Osteocyte (in vitro differentiated cells): ENCODE measurements at places on chromosomes 6 and 20. TPM values are rescaled to one million over a fixed set of nuclear protein-coding genes. Genes with fewer than 3 reads are reported as not detected.
A peak's percentile ranks its signal among the peaks of the same experiment; 100 is the strongest.

DNA sequence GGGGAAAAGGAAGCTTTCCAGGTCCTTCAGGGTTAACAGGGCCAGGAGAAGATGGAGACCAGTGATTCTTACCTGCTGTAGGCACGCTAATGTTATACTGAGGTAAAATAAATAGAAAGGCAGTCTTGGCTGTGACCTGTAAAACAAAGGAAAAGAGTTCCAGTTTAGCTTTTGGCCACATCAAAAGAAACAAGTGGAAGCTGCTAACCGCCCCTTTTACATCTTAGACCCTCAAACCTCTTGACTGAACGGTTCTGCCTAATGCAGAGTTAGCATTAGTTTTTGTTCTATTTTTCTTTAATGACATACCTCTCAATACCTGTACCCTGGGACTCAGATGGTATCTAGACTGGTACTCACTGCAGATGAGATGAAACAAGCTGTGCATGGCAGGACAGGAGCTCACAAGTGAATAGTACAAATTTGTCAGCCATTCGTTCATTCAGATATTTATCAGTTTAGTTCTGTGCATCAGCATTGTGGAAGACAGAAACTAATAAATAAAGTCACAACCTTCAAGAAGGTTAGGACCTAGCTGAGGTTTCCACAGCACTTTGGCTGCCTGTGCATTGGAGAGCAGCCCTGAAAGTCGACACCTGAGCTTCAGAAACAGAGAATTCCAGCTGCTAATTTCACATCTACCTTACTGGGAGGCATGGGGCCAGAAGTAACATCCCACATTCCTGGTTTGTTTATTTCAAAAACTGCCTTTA lies 41.0 kb downstream of the TRAM2 start:
- DNase-seq, result no peak
- no peaks in the 10 kb centered on the region for H3K27me3 ChIP-seq
- peaks cover 51% of the 10 kb centered on the region for H3K36me3 ChIP-seq
- H3K27ac ChIP-seq, result peak overlapping the region; percentile 58
- H3K4me1 ChIP-seq, result peaks cover 92% of the 10 kb centered on the region

GRCh38 chr20:768426-768978 lies at the start of gene SLC52A3:
TSS of gene SLC52A3 (minus strand) at chr20:768500. CDS start at chr20:765774, 2,726 bp downstream.
- DNase-seq, result no peak
- H3K27ac ChIP-seq, result no peak within 1 kb of the TSS
- no peaks in the 10 kb centered on the region for H3K27me3 ChIP-seq
- H3K4me3 ChIP-seq, result no peak within 1 kb of the TSS
- no peaks in the 10 kb centered on the region for H3K4me1 ChIP-seq

DNA sequence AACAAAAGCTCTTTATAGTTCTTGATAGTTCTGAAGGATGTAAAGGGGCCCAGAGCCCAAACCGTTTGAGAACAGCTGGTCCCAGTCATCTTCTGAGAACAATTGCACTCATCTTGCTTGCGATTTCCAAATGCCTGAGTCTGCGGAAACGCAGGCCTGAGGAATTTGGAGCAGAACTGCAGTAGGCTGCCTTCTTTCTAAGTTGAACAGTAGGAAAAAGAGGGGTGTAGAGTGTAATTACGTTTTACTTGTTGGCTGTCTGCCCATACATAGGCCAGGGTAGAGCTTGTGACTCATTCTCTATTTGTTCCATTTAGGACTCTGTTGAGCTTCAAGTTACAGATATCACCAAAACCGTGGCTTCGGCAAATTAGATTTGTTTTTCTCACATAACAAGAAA lies 42.0 kb upstream of the KIF16B start:
- no peak overlapping the region for H3K27ac ChIP-seq
- DNase-seq, result no peak
- peaks cover 2% of the 10 kb centered on the region for H3K27me3 ChIP-seq

DNA sequence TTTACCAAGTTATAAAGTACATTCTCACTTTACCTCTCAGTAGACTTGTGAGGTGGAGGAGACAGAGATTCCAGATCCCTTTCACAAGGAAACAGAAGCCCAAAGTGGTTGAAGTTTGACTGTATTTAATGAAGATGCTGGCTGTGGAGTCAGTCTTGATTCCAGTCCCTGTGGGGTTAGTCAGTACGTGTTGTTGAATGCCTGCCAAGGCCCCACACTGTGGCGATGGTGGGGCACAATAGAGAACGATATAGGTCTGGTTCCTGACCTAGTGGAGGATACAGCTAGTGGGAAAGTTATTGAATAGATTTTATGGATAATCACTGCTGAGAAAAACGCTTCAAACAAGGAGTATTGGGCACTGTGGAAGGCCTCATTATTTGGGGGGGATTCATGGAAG lies 71.4 kb downstream of the LRRC1 start:
- H3K36me3 ChIP-seq, result no peaks in the 10 kb centered on the region
- H3K4me1 ChIP-seq, result peaks cover 46% of the 10 kb centered on the region
- no peak overlapping the region for H3K4me3 ChIP-seq
- no peak for DNase-seq
- H3K27ac ChIP-seq, result no peak overlapping the region

- no peak for DNase-seq
- no peaks in the 10 kb centered on the region for H3K36me3 ChIP-seq
Observed at GRCh38 chr6:51743999-51744398, 343.4 kb downstream of the PKHD1 start.

DNA sequence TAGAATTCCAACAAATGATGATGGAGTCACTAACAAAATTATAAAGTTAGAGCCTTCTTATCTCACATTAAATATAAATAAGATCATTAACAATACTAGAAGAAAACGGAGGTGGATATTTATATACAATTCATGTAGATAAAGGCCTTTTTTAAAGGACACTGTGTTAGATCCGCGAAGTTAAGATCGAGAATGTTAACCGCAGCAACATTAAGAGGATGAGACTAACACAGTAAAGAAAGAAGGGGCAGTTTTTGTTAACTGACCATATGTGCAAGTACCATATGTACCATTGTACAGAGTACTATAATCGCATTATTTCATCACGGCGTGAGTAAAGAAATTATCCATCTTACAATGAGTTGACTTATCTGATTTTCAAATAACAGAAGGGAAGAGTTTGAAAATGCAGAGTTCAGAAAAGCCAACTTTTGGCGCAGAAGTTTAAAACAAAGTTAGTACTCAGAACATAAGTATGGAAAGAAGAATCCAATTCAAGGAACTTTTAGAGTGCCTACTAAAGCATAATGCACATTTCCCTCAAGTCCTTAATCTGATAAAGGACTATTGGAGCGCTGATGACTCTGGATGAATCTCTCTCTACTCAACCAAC lies 1.4 kb downstream of the FBXL4 start:
- H3K4me3 ChIP-seq, result peak overlapping the region; percentile 94
- H3K27ac ChIP-seq, result peak overlapping the region; percentile 80
- peaks cover 31% of the 10 kb centered on the region for H3K4me1 ChIP-seq
- H3K36me3 ChIP-seq, result peaks cover 3% of the 10 kb centered on the region

- no peak overlapping the region for H3K27ac ChIP-seq
- H3K4me1 ChIP-seq, result no peaks in the 10 kb centered on the region
- no peak for DNase-seq
- no peaks in the 10 kb centered on the region for H3K27me3 ChIP-seq
- no peak overlapping the region for H3K4me3 ChIP-seq
Observed at GRCh38 chr6:89172131-89172530, 26.3 kb downstream of the PM20D2 start.

DNA sequence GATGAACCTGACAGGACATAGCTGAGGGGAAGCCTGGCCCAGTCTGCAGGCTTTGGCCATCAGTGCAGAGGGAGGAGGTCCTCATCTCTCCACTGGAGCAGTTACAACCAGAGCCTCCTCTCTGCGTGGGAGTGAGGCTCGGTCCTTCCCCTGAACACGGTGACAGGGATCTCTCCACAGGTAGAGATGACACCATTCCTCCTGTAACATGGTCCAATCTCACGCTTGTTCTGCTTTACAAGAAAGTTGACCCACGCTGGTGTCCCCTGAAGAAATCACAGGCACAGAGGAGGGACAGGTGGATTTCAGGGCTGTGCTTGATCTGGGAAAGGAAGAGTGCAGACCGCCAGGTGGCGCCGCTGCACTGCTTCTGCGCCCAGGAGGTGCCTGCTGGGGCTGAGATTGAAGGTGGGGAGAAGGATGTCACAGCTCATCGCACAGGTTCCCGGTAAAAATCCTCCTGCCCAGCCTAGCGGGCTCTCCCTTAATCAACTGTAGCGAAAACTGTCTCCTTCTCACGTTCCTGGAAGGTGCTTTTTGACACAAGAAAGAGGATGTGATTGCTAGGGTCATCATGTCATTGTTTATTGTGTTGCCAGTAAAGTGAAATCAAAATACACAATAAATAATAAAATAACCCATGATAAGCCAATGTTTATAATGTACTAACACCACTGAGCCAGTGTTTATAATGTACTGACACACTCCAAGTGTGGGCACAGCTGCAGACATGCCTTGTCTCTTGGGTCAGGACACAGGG lies 20.4 kb downstream of the HLA-G start:
- no peak overlapping the region for H3K27ac ChIP-seq
- peaks cover 58% of the 10 kb centered on the region for H3K27me3 ChIP-seq
- H3K4me3 ChIP-seq, result no peak overlapping the region
- H3K4me1 ChIP-seq, result no peaks in the 10 kb centered on the region
- H3K36me3 ChIP-seq, result no peaks in the 10 kb centered on the region

- H3K36me3 ChIP-seq, result no peaks in the 10 kb centered on the region
- H3K4me3 ChIP-seq, result no peak overlapping the region
- peaks cover 6% of the 10 kb centered on the region for H3K27me3 ChIP-seq
- H3K27ac ChIP-seq, result no peak overlapping the region
- DNase-seq, result no peak
Observed at GRCh38 chr20:32111753-32112152, 2.2 kb downstream of the TM9SF4 start.

GRCh38 chr20:63458170-63459069 lies 14.0 kb downstream of the KCNQ2 start:
- no peak for DNase-seq
- no peak overlapping the region for H3K27ac ChIP-seq
- H3K36me3 ChIP-seq, result no peaks in the 10 kb centered on the region

GRCh38 chr6:52375780-52376556 lies 14.0 kb downstream of the PAQR8 start:
- peaks cover 12% of the 10 kb centered on the region for H3K36me3 ChIP-seq
- H3K4me3 ChIP-seq, result no peak overlapping the region
- H3K4me1 ChIP-seq, result peaks cover 12% of the 10 kb centered on the region
- DNase-seq, result no peak
- H3K27ac ChIP-seq, result no peak overlapping the region

DNA sequence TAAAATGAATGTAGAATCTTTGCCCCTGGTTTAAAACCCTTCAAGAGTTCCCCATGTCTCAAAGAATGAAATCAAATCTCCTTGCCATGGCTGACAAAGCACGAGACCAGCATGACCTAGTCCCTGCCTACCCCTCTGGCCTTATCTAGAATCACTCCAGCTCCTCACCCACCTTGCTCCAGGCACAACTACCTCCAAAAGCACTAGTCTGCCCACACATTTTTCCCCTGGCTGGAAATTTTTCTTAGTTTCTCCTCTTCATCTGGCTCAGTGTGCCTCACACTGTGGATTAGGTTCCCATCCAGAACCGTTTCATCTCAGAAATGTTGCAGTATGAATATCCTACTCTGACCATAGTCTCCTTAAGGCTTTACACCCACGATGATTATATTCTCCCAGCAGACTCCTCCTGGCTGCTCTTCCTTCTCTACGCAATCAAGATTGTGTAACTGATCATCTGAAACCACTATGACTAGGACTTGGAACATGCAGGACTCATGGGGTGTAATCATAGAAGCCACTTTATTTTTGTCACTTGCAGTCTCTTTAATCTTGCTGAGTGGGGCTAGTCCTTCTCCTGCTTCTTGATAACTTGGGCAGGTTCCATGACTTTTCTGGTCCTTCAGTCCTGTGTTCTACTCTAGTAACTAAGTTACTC lies 7.8 kb upstream of the MRS2 start:
- peaks cover 29% of the 10 kb centered on the region for H3K27me3 ChIP-seq
- no peaks in the 10 kb centered on the region for H3K4me1 ChIP-seq
- no peak for DNase-seq
- no peaks in the 10 kb centered on the region for H3K36me3 ChIP-seq
- H3K27ac ChIP-seq, result no peak overlapping the region
- H3K4me3 ChIP-seq, result no peak overlapping the region

GRCh38 chr20:25147716-25148115 lies 47.8 kb upstream of the ENTPD6 start:
- DNase-seq, result no peak
- no peak overlapping the region for H3K27ac ChIP-seq
- peaks cover 45% of the 10 kb centered on the region for H3K27me3 ChIP-seq
- H3K4me3 ChIP-seq, result no peak overlapping the region
- no peaks in the 10 kb centered on the region for H3K4me1 ChIP-seq
- H3K36me3 ChIP-seq, result no peaks in the 10 kb centered on the region

GRCh38 chr6:86511962-86512361 lies 425.4 kb upstream of the HTR1E start:
- no peak overlapping the region for H3K4me3 ChIP-seq
- H3K27me3 ChIP-seq, result no peaks in the 10 kb centered on the region
- H3K36me3 ChIP-seq, result no peaks in the 10 kb centered on the region
- DNase-seq, result no peak

DNA sequence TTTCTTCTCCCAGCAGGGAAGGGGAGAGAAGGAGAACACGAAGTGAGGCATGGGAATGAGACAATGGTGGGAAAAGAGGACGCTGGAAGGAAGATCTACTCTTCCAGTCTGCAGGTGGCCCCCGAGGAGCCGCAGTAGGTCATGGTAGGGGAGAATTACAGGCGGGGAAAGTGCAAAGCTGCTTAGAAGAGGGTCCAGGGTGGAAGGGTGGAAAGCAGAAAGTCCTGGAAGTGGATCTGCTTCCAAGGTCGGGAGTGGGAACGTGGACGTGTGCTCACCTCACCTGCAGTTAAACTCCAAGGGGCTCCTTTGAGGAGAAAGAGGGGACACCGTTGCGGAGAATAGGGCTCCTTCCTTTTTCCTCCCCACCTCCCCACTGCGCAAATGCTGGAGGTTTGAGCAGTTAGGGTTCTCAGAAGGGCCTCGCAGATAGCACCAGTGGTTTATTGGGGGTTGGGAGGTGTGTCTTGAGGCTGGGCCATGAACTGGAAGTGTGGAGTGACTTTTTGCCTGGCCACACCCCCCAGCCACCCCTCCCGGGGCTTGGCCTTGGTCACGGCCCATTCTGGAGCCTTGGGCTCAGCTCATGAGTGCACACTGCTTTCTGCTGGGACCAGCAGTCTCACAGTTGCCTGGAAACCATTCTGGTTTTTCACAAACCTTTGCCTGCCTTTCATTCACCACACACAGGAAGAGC lies 100.4 kb upstream of the MLN start:
- H3K4me3 ChIP-seq, result no peak overlapping the region
- peaks cover 51% of the 10 kb centered on the region for H3K27me3 ChIP-seq
- H3K27ac ChIP-seq, result no peak overlapping the region
- H3K36me3 ChIP-seq, result no peaks in the 10 kb centered on the region
- DNase-seq, result no peak
- no peaks in the 10 kb centered on the region for H3K4me1 ChIP-seq

GRCh38 chr6:26379292-26379691 lies 3.6 kb upstream of the BTN2A2 start:
- H3K4me3 ChIP-seq, result no peak overlapping the region
- no peak for DNase-seq
- H3K4me1 ChIP-seq, result peaks cover 12% of the 10 kb centered on the region
- no peak overlapping the region for H3K27ac ChIP-seq
- no peaks in the 10 kb centered on the region for H3K27me3 ChIP-seq

The OR2J1 gene
- not detected in 2 replicates for total RNA-seq

The CDH4 gene
- 1.1 and 1.3 TPM in 2 replicates for total RNA-seq

The TBX18 gene
- 5.4 and 8.0 TPM in 2 replicates for total RNA-seq

The GPR6 gene
- not detected in 2 replicates for total RNA-seq

The PAX1 gene
- not detected in 2 replicates for total RNA-seq
